ENCODE measurements at places on chromosomes 2 and 18.

- H3K36me3 ChIP-seq = no peaks in the 10 kb centered on the region
- DNase-seq = no peak
- H3K27ac ChIP-seq = no peak overlapping the region
- H3K4me1 ChIP-seq = no peaks in the 10 kb centered on the region
Measured at GRCh38 chr18:34957119-34957863, 83.9 kb upstream of the MAPRE2 start.

DNA sequence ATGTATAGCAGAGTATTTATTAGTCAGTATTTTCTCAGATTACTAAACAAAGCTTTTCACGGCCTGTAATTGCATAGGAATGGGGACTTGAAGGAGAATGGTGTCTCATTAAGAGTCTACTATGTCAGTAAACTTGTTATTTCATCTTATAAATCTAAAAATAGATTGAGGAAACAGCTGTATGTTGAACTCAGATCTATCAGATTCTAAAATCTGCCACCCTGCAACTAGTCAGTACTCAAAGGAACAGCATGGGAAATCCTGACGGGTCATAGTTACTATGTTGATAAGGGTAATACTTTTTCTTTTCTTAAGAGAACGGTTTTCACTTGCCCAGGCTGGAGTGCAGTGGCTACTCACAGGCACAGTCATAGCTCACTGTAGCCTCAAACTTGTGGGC lies 70.2 kb upstream of the EMILIN2 start:
- peaks cover 93% of the 10 kb centered on the region for H3K36me3 ChIP-seq
- H3K27me3 ChIP-seq = no peaks in the 10 kb centered on the region
- no peak overlapping the region for H3K4me3 ChIP-seq

DNA sequence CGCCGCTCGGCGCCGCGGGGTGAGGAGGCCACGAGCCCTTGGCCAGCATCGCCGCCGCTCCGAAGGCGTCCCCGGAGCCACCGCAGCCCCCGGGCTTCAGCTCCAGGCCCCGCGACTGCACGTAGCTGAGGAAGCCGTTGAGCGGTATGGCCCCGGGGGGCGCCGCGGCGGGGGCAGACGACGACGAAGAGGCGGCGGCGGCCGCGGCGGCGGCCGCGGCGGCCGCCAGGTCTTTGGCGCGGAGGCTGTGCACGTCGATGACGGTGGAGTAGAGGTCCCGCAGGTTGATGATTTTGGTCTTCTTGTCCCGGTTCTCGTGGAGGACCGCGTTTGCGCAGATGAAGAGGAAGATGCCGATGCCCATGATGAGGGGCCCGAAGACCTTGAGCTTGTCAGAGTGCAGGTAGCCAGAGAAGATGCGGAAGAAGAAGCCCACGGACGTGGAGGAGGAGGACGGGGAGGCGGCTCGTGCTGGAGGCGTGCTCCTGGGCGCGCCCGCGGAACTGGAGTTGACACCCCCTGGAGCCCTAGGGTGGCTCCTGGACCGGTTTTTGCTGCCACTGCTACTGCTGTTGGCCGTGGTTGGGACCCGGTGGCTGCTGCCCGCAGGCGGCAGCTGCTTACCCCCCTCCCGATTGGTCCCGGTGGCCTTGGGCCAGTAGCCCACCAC lies 4.0 kb downstream of the TMEM200C start:
- H3K36me3 ChIP-seq = no peaks in the 10 kb centered on the region
- H3K27me3 ChIP-seq = peaks cover 77% of the 10 kb centered on the region
- no peak overlapping the region for H3K4me3 ChIP-seq
- no peaks in the 10 kb centered on the region for H3K4me1 ChIP-seq

GRCh38 chr2:88831792-88832248 lies 140.3 kb downstream of the RPIA start:
- H3K36me3 ChIP-seq = no peaks in the 10 kb centered on the region
- no peaks in the 10 kb centered on the region for H3K4me1 ChIP-seq
- no peak overlapping the region for H3K4me3 ChIP-seq
- no peaks in the 10 kb centered on the region for H3K27me3 ChIP-seq
- no peak overlapping the region for H3K27ac ChIP-seq
